ENCODE measurements at places on chromosomes 12 and 14.
A peak's percentile ranks its signal among the peaks of the same experiment; 100 is the strongest.

- DNase-seq: no peak
These were observed 368.7 kb upstream of the GARIN6 start for GRCh38 chr12:99278899-99279298.

DNA sequence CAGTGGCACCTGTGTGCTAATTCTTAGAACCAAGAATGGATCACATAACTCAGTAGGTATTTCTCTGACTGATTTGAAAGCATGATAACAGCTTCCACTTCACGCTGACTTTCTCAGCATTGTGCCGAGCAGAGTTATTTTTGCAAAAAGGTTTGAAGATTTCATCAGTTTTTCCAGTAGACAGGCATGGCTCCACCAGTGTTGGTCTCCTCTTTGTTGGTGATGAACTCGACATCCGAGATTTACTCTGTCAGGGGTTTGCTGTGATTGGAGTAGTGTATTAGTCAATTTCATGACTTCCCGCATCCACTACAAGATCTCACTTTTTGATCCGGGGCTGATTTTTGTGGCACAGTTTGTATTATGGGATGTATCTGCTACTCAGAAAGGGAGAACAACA is 85.3 kb downstream of the PRKCH start:
- DNase-seq: peak; percentile 72

DNA sequence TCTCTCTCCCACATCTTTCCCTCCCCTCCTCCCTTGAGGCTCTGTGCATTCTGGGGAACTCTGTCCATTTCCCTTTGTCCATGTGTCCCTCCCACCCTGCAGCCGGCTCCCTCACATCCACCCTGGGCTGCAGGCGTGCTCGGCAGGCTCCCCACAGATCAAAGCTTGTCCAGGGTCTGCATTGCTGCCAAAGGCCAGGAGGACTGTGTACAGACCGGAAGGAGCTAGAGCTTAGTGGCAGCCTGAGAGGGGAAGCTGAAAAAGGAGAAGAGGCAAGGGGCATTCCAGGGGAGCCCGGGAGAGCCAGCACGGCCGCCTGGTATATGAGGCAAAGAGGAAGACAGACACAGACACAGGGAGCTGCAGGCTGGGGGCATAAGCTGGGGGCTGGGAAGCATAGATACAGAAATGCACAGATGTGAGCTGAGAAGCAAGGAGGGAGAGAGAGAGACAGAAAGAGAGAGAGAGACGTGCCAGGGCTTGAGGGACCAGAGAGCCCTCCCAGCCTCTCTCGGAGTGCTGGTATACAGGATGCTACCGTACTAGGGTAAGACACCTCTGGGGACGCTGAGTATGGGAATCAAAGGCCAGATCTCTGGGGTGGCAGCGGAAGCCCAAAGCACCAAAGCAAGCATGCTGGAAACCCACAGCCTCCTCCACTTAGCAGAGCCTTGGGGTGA is 3.3 kb downstream of the CD4 start:
- DNase-seq: peak; percentile 64

- no peak for DNase-seq
These were observed 242.4 kb upstream of the TBX3 start for GRCh38 chr12:114926341-114926740.

DNA sequence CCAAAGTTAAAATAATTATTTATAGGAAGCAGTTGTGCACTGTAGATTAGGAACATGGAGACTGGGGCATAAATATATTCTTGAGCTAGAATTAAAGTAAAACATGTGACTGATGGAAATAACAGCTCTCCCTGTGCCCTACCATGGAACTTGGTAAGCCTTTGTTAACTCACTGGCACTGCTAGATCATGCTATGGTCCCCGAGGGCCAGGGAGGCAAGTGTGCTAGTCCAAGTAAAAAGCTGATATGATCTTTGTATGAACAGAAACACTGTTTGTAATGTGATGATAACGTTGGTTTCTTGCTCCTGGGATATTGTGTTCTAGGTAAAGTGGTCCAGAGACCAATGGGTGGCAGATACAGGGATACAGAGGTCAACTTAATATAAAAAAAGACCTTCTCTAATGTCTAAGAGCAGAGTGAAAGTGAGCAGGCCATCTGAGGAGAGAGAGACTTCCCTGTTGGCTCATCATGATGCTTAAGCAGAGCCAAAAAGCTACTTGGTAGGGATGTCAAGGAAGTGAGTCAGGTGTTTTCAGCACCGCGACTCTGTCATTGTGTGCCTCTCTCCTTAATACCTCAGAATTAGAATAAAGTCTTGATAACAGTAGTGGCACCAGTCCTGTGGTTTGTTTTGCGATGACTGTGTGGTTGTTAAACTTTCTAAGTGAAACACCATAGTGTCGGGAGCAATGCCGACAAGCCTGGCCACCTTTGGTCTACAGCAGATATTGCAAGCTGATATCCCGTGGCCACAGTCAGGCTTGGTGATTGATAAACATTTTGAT is 27.6 kb downstream of the BICD1 start:
- DNase-seq: peak; percentile 90

- DNase-seq: no peak
These were observed at the start of gene MYO1H for GRCh38 chr12:109347589-109347988. Gene MYO1H (plus strand): TSS chr12:109347900. CDS start chr12:109347961, 61 bp downstream.

- DNase-seq: no peak
These were observed 493.3 kb downstream of the APAF1 start for GRCh38 chr12:99138393-99138792.

- DNase-seq: no peak
These were observed 231.4 kb downstream of the TTC6 start for GRCh38 chr14:37826869-37827268.

DNA sequence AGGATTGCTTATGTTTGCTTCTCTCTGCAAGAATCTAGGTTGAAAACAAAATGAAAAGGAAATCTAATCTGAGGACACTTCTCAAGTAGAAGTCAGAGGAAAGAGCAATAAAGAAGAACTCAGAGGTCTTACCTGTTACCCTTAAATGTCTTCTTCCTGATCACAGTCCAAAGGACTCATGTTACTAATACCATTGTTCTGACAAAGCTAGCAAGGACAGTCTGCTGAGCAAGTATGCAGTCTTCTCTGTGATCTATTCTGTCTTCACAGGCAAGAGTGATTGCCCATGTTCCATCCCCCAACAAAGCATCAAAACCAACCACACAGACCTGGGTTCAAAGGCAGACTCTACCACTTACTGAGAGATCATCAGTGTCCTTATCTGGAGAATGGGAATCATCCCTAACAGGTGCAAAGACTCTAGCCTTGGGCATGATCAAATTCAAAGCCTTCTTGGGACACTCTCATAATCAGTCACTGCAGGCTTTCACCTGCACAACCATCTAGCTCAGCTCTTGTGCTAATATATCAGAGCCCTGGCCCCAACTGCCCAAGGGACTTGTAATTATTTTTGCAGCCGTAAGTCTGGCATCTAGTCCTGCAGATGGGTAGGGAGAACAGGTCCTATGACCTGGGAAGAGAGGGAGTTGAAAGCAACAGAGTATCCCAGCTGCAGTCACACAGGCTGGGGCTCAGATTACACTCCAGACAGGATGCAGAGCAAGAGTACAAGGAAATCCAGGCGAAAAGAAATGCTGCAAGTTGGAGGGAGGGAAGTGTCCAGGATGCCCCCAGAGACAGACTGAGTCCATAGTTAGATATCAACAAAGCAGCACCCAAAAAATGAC is 97.9 kb upstream of the NUDT4 start:
- DNase-seq: no peak

- DNase-seq: no peak
These were observed 37.2 kb upstream of the BDKRB2 start for GRCh38 chr14:96167224-96168148.

GRCh38 chr12:53102883-53103807 is at the start of gene SOAT2:
Gene SOAT2 (plus strand): TSS chr12:53103486. CDS start chr12:53103578, 92 bp downstream.
- DNase-seq: peak; percentile 66

DNA sequence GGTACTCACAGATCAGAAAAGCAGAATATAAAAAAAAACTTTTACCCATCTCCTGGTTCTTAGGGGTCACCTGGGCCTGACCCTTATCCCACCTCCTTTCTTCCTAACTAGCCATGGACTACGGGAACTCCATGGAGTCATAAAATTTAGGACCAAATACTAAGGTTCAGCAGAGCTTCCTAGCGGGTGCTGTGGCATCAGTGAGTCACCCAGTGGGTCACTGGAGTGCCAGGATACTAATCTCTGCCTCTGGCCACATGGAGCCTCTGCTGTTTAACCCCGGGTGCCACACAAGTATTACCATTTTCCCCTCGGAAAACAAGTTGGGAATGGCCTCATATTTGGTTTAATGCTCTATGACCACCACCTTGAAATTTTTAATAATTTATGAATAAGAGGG is 6.9 kb downstream of the ZBTB39 start:
- no peak for DNase-seq

DNA sequence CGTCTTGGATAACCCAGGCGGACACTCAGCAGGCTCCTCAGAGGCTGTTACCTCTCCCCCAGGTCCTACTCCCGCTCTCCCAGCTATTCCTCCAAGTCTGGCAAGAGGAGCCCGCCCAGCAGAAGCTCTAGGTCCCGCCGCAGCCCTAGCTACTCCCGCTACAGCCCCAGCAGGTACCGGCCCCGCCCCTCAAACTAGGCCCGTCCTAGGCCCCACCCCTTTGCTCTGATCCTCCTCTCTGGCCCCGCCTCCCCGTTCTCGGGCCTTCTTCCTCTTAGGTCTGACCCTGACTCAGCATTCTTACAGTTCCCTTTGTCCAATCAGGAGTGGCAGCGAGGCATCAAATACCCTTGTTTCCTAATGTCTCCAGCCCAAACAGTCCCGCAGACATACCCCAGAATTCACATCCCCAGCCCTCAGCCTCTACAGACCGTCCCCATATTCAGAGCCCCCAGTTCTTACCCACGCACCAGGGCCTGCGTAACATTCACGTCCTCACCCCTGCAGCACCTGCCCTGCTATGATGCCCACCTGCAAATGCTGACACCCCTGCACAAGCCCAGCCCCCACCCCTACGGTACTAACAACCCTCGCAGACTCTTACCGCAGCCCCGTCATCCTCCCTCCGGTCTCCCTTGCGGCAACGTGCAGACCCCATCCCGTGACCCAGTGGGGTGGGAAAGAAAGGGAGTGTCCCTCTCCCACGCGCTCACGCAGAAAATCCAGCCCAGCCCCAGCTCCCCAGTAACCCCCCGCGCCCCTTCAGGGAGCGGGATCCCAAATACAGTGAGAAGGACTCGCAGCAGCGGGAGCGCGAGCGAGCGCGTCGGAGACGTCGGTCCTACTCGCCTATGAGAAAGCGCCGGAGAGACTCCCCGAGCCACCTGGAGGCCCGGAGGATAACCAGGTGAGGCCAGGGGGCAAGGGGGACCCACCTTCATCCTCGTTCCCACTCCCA is 25.0 kb upstream of the HSPB8 start:
- DNase-seq: peak; percentile 42

DNA sequence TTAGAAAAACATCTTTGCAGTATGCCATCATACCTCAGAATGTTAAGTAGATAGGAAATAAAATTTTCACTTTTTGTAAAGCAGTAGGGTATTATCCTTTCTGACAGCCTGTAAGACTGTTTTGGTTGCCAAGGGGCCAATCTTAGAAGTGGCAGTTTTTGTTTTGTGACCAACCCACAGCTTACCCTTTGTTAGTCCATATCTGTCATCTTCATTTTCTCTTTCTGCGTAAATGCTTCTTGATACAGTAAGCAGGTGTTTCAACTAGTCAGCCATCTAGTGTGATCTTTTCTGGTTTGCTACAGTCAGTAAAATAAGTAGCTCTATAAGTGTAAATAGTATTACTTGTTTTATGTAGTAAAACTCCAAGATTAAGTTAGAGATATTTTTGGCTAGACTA is 8.8 kb downstream of the PPM1A start:
- DNase-seq: no peak

GRCh38 chr14:106737021-106737420 is 1210.6 kb downstream of the TMEM121 start:
- no peak for DNase-seq

- no peak for DNase-seq
These were observed 207.5 kb downstream of the CALM1 start for GRCh38 chr14:90604356-90604755.

- DNase-seq: no peak
These were observed 9.9 kb downstream of the IFT43 start for GRCh38 chr14:75995372-75996041.

GRCh38 chr12:120039711-120040110 is 50.7 kb downstream of the BICDL1 start:
- DNase-seq: no peak

- DNase-seq: no peak
These were observed 18.8 kb upstream of the FAIM2 start for GRCh38 chr12:49922349-49923034.

- DNase-seq: no peak
These were observed 20.9 kb downstream of the PDE6H start for GRCh38 chr12:14993537-14994266.

DNA sequence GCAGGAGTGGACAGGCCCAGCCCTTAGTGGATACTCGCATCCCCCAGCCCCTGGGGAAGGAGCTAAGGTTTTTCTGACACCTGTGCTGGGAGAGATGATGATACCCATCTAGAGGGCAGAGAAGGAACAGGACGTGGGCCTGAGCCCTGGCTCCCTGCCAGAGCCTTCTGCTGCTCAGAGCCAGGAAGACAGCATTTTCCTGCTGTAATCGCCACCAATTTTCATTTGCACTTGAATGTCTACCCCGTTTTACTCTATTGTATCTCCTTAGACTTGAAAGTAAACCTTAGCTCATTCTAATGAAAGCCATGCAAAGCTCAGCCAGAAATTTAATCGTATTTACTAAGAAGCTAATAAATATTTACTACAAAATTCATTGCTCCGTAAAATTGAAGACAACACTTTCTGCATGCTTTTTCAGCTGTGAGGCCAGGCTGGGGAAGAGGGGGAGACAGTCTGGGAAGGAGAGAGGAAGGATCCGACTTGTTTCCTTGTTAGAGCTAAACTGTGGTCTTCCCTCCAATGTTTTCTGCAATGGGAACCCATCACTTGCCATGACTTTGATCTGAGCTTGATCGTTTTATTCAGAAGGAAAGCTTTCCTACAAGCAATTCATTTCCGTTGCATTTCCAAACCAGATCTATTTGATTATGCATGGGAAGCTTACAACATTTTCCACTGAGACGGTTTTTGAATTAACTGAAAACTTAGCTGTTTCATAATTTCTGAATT is 17.6 kb upstream of the TRAF3 start:
- no peak for DNase-seq

GRCh38 chr12:46303039-46303666 is 34.3 kb upstream of the SLC38A1 start:
- DNase-seq: peak; percentile 43

DNA sequence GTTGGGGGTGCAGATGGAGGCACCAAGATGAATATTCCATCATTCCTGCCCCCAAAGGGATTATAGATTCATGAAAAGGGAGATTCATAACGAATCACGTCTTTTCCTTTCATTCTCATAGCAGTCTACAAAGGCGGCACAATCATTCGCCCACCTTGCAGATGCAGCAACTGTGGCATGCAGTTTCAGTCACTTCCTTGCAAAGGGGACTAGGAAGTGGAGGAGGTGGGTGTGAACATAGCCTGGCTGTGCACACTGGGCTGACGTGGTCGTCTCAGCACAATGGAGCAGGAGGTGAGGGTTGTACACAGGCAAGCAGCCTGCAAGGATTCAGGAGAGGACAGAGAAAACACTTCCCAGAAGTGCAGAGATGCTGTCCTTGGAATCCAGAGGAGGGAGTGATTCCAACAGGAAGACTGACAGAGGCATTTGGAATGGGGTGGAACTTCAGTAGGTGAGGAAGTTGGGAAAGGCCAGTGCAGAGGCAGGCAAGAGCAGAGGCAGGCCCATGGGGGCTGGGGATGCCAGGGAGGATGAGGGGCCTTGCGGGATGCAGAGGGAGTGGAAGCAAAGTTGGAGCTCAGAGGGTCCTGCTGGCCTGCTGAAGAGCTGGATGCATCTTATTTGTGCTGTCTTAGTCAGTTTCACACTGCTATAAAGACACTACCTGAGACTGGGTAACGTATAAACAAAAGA is 21.9 kb upstream of the PPP2R5C start:
- no peak for DNase-seq

GRCh38 chr14:100237735-100238418 is 1.1 kb upstream of the YY1 start:
- peak; percentile 65 for DNase-seq

All from activated CD4-positive, alpha-beta T cell treated with anti-CD3 and anti-CD28 coated beads, Interleukin-10, Interleukin-2, amounts not matched to agents 100 ng/mL and 50 ng/mL, durations not matched to agents 16 hours and 8 hours (primary cell).